T follicular helper cell (primary cell): ENCODE measurements at places on chromosomes 11 and 22.

- no peak for DNase-seq
Observed at GRCh38 chr11:67178421-67178820, 59.4 kb downstream of the KDM2A start.

GRCh38 chr11:118856314-118856713 is 27.4 kb upstream of the CXCR5 start:
- no peak for DNase-seq

- no peak for DNase-seq
Observed at GRCh38 chr11:61973476-61974162, 6.2 kb upstream of the FTH1 start.

GRCh38 chr11:93220078-93220477 is 22.3 kb upstream of the SLC36A4 start:
- DNase-seq: no peak

DNA sequence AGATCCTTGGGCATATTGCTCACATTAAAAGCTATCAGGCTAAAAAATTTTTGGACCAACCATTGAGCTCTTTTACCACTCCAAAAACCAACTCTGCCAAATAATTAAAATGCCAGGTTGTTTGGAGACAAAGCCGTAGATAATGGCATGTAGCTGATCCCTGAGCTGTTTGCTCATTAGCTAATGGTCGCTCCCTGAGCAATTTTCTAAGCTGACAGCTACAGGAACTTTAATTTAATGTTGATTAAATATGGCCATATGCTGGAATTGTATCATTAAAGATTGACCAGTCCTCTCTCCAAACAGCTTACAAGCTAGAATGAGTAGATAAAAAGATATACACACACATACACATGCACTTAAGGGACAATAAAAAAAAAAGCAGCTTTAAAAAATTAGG is 216.2 kb upstream of the ARHGAP20 start:
- DNase-seq: no peak

GRCh38 chr11:65786786-65787636 is at the start of gene OVOL1:
Gene OVOL1, plus strand, starts transcription at chr11:65787063. Its CDS starts 311 bp downstream, at chr11:65787374.
- DNase-seq: no peak

DNA sequence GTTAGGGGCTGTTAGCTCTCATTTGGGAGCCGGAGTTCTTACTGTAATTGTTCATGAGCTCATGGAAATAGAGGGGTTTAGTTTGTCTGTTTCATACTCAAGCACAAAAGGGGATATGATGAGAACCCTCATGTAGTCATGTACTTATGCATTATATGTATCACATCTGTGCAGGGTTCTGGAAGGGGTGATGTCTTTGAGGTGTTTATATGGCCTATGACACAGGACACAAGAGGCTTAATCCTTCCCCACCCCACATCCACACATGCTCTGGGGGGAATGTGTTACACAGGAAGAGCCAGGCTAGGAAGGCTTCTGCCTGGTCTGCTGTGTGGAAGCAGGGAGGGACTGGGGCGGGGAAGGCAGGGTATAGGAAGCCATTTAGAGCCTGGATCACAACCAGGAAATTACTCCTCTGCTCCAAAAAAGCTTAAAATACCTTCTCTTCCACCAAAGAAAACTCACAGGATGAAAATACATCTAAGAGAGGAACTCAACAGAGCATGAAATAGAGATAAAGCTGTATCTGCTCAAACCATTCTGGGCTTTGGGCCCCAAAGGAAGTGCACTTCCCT is 316.1 kb downstream of the TMEM135 start:
- no peak for DNase-seq
